Cortex of kidney (tissue), 1 donor: ENCODE measurements at places on chromosomes 6 and 20.

GRCh38 chr20:43961541-43962471 lies 47.2 kb downstream of the TOX2 start:
- DNase-seq: no peak

DNA sequence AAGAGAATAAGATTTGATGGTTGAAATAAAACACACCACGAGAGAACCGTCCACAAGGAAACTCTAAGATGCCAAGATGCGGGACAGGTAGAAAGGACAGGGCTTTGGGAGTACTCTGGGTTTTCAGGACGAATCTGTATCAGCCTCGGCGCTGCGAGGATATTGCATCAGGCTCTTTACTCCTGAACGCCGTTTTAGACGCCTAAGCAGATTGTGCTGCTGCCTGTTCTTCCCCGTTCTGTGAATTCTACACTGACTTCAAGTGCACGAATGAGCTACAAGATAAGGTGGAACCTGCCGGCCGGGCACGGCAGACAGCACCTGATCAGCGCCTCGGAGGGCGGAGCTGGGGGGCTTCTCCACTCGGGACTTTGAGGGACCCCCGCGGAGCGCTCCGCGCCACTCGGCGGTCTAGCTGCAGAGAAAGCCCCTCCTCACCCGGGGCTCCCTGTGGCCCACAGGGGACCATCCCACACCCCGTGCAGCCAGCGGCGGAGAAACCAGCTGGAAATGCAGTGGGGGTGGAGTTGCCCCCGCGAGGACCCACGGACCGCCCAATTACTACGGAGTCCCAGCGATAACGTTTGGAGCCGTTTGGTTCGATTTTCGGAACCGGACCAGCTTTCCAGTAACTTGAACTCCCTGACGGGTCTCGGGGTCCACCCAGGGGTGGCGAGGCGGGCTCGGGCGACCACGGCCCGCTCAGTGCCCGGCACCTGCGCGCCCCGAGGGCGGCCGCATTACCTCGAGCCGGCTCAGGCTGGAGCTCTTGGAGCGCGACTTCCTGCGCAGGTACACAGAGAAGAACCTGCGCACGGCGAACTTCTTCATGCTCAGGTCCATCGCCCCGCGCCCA lies 646 bp downstream of the RPS6KA2 start:
- no peak for DNase-seq

- DNase-seq: no peak
These were observed 200.3 kb downstream of the ANKRD60 start for GRCh38 chr20:58028123-58028522.

DNA sequence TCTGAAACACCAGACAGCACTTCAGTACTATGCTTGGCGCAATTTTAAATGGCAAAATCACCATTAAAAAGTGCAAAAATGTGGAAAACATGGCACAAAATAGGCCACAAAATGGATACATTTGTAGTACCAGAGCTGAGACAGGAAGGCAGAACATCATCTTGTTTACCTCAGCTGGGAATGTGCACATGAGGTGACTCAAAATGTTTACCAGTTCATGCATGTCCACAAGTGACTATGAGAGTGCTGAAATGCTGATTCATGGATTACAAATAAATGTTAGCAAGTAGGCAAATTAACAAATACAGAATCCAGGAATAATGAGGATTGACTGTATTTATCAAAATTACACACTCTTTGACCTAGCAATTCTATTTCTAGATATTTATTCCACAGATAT lies 201.6 kb downstream of the ISM1 start:
- DNase-seq: no peak

DNA sequence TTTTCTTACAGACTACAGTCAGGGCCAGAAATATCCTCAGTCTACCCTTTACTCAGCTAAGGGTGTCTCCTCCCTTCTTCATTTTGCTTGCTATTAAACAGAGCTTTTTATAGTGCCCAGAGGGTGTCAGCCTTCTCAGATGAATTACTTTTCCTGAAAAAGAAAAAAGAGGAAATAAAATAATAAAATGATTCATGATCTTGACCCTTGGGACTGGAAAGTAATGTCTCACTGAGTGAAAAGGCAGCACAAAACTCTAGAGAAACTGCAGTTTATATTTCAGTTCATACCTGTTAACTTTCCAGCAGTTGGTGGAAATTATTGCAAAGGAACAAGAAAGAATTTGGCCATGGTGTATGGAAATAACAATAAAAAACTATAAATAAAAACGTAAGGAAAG lies 170.6 kb downstream of the IBTK start:
- no peak for DNase-seq

DNA sequence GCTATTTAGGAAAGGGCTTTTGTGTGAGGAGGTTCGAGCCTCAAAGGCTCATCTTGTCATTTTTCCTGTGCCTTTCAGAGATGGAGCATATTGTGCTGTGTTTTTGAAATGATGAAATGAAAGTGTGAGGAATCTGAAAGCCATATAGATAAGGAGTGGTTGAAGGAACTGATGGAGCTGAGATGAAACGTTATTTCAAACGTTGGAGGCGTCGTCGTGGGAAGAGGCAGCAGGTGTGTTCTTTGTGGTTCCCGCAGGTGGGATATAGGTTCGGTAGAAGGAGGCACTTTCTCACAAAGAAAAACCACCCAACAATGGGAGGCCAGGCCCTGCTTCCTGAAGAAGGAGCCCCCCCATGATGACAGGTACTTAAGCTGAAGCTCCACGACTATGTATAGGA lies 83.2 kb upstream of the SNAP25 start:
- DNase-seq: no peak

DNA sequence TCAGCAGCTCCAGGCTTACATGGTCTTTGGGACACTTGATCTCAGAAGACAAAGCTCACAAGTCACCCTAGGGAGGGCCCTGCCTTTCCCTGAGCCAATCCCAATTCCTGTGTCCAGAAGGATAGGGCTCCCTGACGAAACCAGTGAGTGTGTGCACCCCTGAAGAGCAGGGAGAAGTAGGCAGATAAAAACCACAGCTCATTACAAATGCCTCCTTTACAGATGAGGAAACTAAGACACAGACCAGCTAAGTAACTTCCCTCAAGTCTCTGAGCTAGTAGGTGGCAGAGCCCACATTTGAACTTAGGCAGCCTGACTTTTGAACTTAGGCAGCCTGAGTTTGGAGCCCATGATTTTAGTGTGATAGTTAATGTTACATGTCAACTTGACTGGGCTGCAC lies 6.7 kb upstream of the ZFAND3 start:
- no peak for DNase-seq

DNA sequence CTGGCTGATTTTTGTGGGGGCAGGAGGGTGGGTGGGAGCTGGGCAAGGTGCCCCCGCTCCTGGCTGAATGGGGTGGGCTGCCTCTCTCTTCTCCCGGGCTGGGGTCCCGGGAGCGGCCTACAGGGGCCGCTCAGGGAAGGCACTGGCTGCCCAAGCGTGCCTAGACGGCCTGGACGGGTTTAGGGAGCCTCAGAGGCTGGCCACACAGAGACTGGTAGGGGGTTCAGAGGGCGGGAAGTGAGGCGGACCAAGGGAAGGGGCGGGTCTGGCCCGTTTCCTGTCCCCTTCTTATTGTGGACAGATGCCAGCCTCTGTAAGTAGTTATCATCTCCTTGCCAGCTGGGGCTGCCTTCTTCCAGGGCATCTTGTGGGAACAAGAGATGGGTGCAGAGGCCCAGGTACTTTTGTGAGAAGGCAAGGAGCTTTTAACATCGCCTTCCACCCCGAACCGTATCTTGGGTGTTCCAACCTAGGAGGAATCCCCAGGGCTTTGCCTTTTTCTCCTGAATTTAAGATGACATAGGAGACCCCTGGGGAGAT lies 437 bp downstream of the CD40 start:
- DNase-seq: no peak

DNA sequence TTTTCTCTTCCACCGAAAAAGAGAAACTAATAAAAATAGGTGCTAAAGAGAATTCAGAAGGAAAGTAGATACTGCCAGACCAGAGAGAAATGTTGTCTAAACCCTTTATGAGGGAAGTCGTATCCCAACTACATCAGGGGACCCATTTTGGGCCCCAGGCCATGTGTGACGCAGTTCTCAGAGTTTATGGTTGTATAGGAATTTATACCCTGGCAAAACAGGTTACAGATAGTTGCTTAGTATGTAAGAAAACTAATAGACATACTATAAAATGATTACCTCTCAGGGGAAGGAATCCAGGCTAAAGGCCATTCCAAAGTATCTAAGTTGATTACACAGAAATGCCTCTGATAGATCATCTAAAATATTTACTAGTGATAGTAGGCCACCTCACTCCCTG lies 28.6 kb upstream of the SLC52A3 start:
- DNase-seq: no peak

GRCh38 chr6:164749221-164750064 lies 560.0 kb downstream of the C6orf118 start:
- no peak for DNase-seq

DNA sequence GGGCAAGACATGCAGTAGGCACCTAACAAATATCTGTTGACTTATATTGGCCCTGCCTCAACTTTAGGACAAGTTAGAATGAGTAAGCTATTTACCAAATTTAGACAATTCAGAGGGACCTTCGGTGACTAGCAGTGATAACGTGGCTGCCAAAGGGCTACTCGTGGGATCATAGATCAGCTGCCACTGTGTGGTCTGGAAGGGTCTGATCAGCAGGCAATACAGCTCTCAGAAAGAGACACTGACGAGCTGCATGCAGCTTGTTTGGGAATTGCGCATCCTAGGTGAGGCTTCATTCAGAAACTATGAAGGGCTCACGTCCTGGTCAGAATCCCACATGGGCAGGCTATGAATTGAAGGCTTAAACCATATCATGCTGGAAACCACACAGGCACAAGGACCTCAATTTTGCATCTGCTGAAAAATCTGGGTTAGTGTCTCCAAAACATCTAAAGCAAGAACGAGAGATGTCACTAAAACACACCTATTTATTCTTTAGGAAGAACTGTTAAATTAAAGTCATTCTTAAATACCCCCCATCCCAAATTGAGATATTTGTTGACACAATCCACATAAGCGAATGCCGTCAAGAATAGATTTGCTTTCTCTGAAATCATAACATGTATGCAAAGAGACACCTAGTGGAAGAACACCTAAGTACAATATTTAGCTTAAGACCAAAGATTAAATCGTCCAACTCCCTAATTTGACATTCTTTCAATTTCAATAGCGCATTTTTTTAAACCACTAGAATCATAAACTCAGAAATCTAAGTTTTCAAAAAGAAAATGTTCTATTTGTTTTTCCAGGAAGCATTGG lies 79.6 kb downstream of the IPCEF1 start:
- DNase-seq: no peak

DNA sequence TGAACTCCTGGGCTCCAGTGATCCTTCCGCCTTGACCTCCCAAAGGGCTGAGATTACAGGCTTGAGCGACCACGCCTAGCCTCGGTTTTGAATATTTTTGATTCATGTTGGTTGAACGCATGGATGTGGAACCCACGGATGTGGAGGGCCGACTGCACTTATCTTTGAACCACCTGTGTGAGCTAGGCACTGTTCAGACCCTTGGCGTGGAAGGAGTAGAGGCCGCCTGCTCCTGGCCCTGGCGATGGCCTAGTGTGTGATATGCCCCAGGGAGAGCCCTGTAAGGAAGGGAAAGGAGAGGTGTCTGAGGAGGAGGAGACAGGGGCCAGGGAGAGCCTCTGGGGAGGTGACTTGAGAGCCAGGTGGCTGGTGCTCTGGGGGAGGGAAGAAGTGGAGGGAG lies 64.3 kb downstream of the BCAS4 start:
- no peak for DNase-seq

GRCh38 chr20:23215344-23215995 lies 129.3 kb upstream of the CD93 start:
- no peak for DNase-seq

- no peak for DNase-seq
These were observed 42.8 kb downstream of the HNF4A start for GRCh38 chr20:44398335-44398734.

DNA sequence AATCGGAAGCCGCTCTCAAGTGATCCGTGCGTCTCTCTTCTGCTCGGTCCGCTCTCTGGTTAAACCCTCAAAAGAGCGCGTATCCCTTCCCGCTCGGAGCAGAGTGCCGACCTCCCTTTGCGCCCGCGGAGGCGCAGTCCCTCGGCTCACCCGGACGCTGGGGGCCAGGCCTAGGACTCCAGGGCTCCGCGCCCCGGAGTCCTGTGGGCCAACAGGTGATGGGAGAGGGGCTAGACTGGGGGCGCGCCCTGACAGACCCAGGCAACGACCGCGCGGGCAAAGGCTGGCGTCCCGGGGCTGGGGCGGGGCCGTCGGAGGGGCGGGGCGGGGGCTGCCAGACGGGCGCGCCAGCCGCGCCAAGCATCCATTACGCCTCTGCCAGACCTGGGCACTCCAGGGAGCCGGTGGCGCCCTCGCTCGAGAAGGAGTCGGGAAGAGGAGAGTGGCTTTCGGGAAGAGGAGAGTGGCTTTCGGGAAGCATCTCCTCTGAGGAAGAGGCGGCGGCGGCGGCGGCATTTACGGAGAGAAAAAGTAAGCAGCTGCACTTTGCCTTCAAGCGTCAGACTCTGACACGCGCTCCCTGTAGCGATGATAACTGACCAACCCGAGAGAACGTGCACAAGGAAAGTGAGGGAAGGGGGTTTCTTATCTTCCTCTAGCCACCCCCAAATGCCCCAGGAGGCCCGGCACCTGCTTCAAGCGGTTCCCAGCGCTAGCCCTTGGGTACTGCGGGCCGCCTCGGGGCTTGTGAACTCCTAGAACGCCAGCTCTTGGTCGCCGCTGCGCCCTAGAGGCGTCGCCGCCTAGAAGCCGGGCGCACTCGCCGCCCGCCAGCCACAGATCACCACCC lies 2.6 kb downstream of the EPHA7 start:
- DNase-seq: no peak

DNA sequence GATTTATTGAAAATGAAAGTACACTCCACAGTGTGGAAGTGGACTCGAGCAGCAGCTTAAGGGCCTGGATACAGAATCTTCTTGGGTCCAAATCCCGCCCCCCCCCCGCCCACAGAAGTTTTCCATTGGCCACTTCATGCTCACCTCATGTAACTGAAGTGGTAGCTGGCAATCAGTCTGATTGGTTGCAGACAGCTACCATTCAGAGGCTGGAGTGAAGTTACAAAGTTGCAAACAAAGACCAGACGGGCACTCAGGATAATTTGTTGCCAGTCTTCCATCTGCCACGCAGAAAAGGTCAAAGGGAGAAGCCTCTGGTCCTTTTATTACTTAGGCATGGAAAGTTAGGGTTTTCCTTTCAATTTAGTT lies 25.8 kb upstream of the FABP7 start:
- no peak for DNase-seq
